ENCODE measurements at places on chromosomes 6 and 20. TPM values are rescaled to one million over a fixed set of nuclear protein-coding genes. Genes with fewer than 3 reads are reported as not detected.
A peak's percentile ranks its signal among the peaks of the same experiment; 100 is the strongest.

KIF13A gene
- total RNA-seq: 62.0 TPM

SIGLEC1 gene
- 3.1 TPM for total RNA-seq

ECT2L gene
- total RNA-seq: not detected

DNA sequence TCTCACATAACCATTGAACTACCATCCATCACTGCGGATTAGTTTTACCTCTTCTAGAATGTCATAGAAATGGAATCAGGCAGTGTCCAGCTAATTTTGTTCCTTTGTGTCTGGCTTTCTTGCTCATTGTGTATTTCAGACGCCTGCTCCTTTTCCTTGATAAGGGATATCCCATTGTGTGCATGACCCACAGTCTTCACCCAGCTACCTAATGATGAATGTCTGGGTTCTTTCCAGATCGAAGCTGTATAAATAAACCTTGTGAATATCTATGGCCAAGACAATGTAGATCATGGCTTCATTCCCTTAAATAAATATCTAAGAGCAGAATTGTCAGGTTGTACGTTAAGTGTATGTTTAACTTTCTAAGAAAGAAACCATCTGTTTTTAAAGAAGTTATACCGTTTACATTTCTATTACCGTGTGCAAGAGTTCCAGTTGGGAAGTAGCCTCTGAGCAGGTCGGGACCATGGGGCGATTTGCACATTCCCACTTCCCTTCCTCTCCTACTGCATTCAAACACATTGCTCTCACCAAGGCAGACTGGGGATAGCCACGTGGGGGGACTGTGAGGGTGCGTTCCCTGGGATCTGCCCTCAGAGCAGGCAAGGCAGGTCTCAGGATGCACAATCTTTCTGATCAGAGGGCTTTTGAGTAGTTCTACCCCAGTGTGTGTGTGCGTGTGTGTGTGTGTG is 13.1 kb downstream of the CD93 start:
- H3K27me3 ChIP-seq: no peaks in the 10 kb centered on the region
- H3K4me3 ChIP-seq: no peak overlapping the region
- DNase-seq: no peak
- H3K36me3 ChIP-seq: no peaks in the 10 kb centered on the region

GRCh38 chr20:775679-776135 is 7.4 kb upstream of the SLC52A3 start:
- no peak overlapping the region for H3K4me3 ChIP-seq
- no peaks in the 10 kb centered on the region for H3K4me1 ChIP-seq
- no peaks in the 10 kb centered on the region for H3K36me3 ChIP-seq
- peaks cover 3% of the 10 kb centered on the region for H3K27me3 ChIP-seq
- no peak overlapping the region for H3K27ac ChIP-seq

DNA sequence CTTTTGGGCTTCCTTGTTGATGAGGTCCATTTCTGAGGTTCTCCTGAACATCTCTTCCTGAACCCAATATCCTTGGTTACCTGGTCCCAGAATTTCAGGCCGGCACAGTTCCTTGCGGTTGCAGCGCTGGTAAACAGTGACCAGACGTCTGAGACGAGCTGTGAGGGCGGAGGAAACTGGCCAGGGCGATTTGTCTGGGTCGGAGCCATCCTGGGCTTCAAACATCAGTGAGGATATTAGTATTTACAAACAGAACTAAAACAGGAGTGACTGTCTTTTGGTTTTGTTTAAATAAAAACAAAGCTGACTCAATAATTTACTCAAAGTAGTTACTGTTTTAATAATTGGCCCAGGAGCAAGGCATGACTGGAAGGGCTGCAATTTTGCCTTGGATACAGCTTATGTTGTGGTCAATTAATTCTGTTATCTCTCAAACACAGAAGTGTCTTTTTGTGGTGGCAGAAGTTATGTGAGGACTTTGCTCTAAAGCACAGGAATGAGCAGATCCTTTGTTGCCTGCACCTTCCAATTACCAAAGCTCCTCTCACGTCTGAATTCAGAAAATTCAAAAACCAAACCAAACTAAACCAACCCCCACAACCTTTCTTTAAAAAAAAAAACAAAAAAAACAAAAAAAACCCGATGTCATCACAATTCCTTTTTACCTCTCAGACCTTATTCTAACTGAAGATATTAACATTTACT is 58.7 kb upstream of the EMILIN3 start:
- no peak overlapping the region for H3K27ac ChIP-seq
- no peak for DNase-seq
- no peak overlapping the region for H3K4me3 ChIP-seq
- no peaks in the 10 kb centered on the region for H3K4me1 ChIP-seq
- H3K36me3 ChIP-seq: peaks cover 78% of the 10 kb centered on the region

- H3K4me3 ChIP-seq: peak overlapping the region; percentile 89
- H3K4me1 ChIP-seq: peaks cover 34% of the 10 kb centered on the region
- DNase-seq: no peak
- H3K36me3 ChIP-seq: peaks cover 3% of the 10 kb centered on the region
- peak overlapping the region; percentile 97 for H3K27ac ChIP-seq
Measured at GRCh38 chr6:43173591-43174262, 2.7 kb downstream of the SRF start.

- peak overlapping the region; percentile 71 for H3K27ac ChIP-seq
- no peaks in the 10 kb centered on the region for H3K27me3 ChIP-seq
- H3K4me3 ChIP-seq: peak overlapping the region; percentile 68
Measured at GRCh38 chr6:7909323-7910276, 988 bp downstream of the TXNDC5 start.

DNA sequence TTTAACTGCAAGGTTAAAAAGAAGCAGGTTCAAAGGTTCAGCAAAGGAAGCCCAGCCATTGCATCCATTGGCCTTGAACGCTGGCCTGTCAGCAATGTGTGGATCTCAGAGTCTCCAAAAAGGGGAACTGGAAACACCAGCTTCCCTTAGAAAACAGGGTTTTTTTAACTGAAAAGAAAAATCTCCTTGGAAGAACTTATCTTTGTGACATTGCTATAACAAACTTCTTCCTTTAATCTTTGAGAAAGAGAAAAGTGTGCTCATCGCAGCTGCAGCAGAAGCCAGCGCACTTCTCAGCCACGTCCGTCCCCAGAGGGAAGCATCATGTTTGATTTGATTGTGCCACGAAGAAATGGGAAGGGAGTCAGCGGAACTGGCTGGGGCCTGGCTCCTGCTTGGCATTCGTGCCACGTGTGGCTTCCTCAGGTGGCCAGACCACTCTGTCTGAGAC is 215.0 kb downstream of the SYNDIG1 start:
- peaks cover 2% of the 10 kb centered on the region for H3K27me3 ChIP-seq
- DNase-seq: no peak
- no peak overlapping the region for H3K4me3 ChIP-seq
